CD4-positive, alpha-beta memory T cell (primary cell): ENCODE measurements at places on chromosomes 4 and X. TPM values are rescaled to one million over a fixed set of nuclear protein-coding genes. Genes with fewer than 3 reads are reported as not detected.

DNA sequence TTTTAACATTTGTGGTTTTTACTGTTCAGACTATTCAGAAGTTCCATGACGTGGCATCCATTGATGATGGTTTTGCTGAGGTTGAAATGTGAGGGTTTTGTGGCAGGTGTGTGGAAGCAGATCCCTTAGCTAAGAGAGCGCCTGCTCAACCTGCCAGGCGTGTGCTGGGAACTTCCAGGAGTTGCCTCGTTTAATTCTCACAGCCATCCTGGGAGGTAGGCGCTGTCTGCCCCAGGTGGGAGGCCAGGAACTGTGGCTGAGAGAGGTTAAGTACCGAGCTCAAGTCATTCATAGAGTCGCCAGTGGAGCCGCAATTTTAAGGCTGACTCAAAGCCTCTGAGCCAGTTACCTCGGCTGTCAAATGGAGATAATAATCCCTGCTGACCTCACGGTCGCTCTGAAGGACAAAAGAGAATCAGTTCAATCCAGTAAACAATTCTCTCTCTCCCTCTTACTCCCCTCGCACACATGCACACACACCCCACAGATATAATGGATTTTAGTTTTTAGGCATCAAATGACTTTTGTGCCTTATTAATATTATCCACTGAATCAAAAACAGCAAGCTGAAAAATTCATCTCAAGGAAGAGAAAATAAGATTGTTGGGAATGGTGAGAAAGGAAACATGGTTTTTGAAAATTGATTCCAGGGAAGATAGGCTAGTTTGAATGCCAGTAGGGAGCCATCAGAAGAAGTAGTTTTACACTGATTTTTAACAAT is 171.3 kb downstream of the PTTG2 start:
- peaks cover 60% of the 10 kb centered on the region for H3K4me1 ChIP-seq
- H3K4me3 ChIP-seq, result peak overlapping the region; percentile 32
- peak; percentile 83 for DNase-seq
- H3K27me3 ChIP-seq, result no peaks in the 10 kb centered on the region

GRCh38 chr4:87150498-87151261 is 69.7 kb downstream of the KLHL8 start:
- no peak overlapping the region for H3K27ac ChIP-seq
- H3K4me3 ChIP-seq, result no peak overlapping the region
- no peaks in the 10 kb centered on the region for H3K36me3 ChIP-seq
- no peaks in the 10 kb centered on the region for H3K27me3 ChIP-seq

Gene ZMAT1
- 40.0 TPM for total RNA-seq

DNA sequence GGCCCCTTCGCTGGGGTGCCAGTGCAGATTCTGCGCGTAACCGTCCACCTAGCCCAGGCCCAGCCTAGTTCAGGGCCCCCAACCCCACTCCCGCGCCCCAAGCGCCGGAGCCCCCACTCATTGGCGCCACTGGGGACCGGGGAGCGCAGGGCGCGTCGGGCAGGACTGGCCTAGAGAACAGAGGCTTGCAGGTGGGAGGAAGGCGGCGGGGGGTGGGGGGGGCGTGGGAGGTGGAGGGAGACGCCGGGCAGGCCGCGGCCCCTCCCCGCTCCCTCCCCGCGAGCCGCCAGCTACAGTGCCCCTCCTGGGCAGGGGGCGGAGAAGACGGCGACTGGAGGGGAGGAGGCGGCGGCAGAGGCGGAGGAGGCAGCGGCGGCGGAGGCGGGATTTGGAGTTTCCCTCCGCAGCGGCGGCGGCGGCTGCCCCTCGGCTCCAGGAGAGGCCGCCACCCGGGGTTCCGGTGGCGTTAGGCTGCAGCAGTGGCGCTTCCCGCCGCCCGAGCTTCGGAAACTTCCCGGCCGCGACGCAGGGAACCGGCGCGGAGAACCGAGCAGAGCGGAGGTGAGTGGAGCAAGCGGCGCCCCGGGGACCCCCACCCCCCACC is 4.8 kb upstream of the DUSP9 start:
- H3K36me3 ChIP-seq, result no peaks in the 10 kb centered on the region
- peaks cover 10% of the 10 kb centered on the region for H3K27me3 ChIP-seq
- no peak for DNase-seq
